ENCODE measurements at places on chromosomes 11 and 22.

DNA sequence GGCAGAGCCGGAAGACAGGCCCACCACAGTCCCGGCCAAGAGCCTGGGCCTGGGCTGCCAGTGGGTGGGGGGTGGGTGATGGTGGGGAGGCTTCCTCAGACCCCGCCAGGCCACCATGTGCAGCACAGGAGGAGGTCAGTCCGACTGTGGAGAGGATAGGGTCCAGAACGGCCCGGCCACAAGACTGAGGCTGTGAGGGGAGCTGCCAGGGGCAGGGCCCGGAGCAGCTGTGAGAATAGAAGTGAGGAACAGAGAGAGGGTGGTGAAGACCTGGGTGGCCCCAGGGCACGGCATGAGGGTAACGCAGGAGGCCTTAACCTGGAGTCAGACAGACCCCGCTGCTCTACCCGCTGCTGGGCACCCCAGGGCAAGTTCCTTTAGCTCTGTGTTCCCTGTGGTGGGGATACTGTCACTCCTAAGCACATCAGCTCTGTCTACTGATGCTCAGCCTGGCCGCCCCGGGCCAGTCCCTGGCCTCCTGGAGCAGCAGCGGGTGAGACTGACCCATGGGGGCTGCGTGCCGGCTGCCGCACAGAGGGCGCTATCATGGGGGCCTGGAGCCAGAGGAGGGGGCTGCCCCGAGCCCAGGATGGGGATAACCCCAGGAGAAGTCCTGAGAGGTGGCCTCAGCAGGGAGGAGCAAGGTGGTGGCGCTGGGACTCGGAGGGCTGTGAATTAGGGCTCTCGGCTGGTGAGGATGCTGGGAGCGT, 1.7 kb downstream of the FERMT3 start:
- DNase-seq: no peak

GRCh38 chr22:33897448-33897835, 22.8 kb downstream of the LARGE1 start:
- DNase-seq: no peak

DNA sequence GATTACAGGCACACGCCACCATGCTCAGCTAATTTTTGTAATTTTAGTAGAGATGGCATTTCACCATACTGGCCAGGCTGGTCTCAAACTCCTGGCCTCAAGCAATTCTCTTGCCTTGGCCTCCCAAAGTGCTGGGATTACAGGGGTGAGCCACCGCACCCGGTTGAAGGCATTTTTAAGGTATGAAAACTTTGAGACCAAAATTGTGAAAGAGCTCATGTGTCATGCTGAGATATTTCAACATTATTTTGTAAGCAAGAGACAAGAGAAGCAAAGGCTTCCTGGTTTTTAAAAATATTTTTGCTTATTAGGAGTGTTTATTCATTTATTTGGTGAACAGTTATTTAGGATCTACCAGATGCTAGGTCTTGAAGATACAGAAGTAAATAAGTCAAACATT, 6.8 kb downstream of the NHERF4 start:
- DNase-seq: no peak

- no peak for DNase-seq
Observed at GRCh38 chr11:128579798-128580504, 7.4 kb downstream of the ETS1 start.

Data from activated T-helper 9 cell treated with anti-CD3 and anti-CD28 coated beads, Interleukin-2, amount 50 U/mL, for 16 hours (primary cell).